ENCODE measurements at places on chromosomes 5 and 9. TPM values are rescaled to one million over a fixed set of nuclear protein-coding genes. Genes with fewer than 3 reads are reported as not detected.

RNF180 gene
- total RNA-seq, result 5.3 TPM

MOB3B gene
- total RNA-seq, result 7.6 TPM

IFNK gene
- total RNA-seq, result not detected

F12 gene
- total RNA-seq, result 1.0 TPM

- no peak for DNase-seq
Measured at GRCh38 chr5:73727470-73727869, 101.5 kb downstream of the ARHGEF28 start.

- no peak for DNase-seq
Measured at GRCh38 chr9:134040176-134040565, 14.9 kb downstream of the BRD3OS start.

Data from osteocyte (in vitro differentiated cells).